Temporal lobe (tissue), 4 donors: ENCODE measurements at places on chromosomes 4 and X. TPM values are rescaled to one million over a fixed set of nuclear protein-coding genes. Genes with fewer than 3 reads are reported as not detected.

MAGEA12 gene
- not detected for total RNA-seq

CLDN34 gene
- not detected for total RNA-seq

CD40LG gene
- total RNA-seq, result not detected

HS6ST2 gene
- 6.6 TPM for total RNA-seq

WDR45 gene
- 16.0 TPM for total RNA-seq

TMEM31 gene
- not detected for total RNA-seq

SPANXN4 gene
- not detected for total RNA-seq

SPARCL1 gene
- 68.4 TPM for total RNA-seq
